Activated naive CD8-positive, alpha-beta T cell treated with anti-CD3 and anti-CD28 coated beads, Interleukin-2, amount 10 ng/mL, durations not matched to agents 7 days and 5 days (primary cell): ENCODE measurements at places on chromosomes 11 and 22. TPM values are rescaled to one million over a fixed set of nuclear protein-coding genes. Genes with fewer than 3 reads are reported as not detected.

DNA sequence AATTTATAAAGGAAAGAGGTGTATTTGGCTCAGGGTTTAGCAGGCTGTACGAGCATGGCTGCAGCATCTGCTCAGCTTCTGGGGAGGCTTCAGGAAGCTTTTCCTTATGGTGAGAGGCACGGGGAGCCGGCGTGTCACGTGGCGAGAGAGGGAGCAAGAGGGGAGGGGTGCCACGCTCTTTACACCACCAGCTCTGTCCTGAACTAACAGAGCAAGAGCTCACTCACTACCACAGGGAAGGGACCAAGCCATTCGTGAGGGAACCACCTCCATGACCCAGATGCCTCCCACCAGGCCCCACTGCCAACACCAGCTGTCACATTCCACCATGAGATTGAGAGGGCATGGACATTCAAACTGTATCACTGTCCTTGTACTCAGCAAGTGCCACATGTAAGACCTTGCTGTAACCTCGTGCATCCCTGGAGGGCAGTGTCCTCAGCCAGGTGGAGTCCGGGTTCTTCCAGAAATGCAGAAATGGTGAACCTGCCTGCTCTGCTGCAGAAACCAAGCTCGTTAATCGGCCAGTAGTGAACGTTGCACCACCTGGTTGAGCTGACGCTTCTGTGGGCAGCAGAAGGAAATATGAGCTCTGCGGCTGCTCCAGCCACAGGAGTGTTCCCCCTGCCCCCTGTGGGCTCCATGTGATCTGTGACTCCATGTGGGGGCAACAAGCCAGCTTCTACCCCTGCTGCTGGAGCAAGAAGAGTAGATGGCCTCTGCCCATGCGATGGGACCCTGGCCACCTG, 368.6 kb downstream of the TBC1D22A start:
- DNase-seq, result no peak

- DNase-seq, result peak; percentile 50
Measured at GRCh38 chr11:119673759-119674336, 55.2 kb downstream of the NECTIN1 start.

DNA sequence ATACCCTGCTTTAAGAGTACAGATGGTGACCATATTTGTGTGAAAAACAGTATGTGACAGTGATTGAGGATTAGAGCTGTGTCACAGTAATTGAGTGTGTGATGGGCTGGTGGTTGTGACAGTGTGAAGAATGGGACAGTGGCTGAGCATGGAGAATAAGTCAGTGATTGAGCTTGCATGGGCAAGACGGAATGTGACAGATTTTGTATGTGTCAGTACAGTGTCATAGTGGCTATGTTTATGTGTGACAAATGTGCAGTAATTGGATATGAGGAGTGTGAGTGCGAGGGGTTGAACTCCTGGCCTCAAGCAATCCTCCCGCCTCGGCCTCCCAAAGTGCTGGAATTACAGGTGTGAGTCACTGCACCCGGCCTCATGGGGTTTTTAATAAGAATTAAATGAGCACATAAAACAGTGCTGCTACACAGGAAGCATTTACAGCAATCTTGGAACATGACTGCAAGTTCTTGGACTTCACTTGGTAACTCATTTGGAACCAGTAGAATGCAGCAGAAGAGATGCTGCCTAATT, 583 bp upstream of the RRAS2 start:
- no peak for DNase-seq

GRCh38 chr22:39472570-39473556, 16.1 kb downstream of the MGAT3 start:
- no peak for DNase-seq

GRCh38 chr11:9231848-9232177, 33.3 kb downstream of the DENND5A start:
- no peak for DNase-seq

Gene MOV10L1
- total RNA-seq, result not detected

- DNase-seq, result no peak
Measured at GRCh38 chr11:71538666-71538990, 803 bp downstream of the KRTAP5-8 start.

DNA sequence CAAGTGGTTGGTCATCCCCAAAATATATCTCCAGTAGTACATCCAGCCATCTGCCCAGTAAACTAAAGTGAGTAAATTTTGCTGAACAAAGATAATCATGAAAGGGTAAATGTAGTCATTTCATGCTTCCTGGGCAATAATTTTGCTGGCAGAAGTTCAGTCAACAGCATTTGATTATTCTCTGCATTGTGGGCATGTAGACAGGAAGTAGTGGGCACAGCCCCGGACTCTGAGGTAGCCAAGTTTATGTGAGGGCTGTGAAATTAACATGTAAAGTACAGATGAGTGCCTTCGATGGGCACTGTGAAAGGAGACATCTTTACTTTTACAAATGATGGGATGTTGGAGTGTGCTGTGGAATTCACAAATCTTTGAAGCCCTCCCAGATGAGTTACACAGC, 312.2 kb upstream of the MTNR1B start:
- no peak for DNase-seq

Gene CYP2D6
- total RNA-seq, result 4.4 TPM

DNA sequence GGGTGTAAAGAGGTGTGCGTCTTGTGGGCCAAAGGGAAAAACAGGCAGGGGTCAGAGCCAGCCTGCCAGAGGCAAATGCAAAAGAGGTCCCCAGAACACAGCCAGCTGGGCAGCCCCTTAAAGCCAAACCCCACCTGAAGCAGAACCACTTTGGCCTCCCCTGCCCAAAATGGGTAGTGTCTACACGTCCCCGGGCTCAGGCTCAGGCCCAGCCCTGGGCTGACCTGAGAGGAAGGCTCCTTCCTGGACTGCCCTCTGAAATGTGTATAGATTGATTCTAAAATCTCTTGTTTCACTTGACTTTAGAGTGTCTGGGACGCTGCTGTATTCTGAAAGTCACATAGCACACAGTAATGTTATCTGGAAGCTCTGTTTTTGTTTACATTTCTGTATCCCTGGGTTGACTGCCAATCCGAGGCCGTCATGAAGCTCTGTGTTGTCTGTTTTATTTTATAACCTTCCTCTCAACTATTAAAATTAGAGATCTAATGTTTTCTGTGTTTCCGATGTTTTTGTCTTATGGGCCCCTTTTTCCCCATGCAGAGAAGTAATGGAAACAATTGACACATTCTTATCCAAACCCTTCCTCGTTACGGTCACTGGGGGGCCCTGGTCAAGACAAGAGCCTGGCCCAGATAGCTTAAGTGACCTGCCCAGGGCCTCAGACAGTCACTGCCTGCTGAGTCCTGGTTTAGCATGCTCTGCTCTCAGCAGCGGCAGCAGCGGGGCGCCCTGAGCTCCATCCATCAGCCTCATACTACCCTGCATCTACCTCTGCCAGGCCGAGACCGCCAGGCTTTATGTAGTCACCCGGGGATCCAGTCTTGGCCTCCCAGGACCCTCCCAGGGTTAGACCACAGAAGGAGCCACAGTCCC, 10.1 kb downstream of the OVOL1 start:
- no peak for DNase-seq

Gene ZC3H7B
- 51.3 TPM for total RNA-seq

Gene PAX6
- total RNA-seq, result not detected

DNA sequence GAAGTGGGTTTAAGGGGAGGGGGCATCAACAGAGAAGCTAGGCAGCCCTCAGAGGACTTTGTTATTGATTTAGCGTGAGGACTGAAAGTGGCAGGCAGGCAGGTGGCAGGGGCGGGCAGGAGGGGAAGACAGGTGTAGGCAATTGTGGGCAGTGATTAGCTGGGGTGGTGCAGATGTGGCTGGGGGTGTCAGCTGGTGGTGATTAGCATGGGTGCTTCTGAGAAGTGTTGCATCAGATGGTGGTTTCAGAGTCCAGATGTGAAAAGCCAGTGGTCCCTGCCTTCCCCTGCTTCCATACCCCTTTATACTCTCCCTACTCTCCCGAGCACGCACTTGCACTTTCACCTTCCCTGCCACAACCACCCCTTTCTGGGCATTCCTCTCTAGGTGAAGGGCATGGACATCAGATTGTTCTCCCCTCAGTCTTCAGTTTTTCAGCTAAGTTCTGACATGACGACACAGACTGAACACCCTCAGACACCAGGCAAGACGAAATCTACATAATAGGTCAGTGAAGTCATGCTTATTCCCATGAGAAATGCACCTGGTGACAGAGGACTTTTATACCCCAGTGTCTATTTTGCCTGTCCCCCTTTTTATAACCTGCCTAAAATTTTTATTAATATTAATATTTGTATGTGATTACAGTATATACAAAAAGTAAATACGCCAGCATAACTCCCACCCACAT, 435.7 kb upstream of the CADM1 start:
- no peak for DNase-seq

GRCh38 chr11:76793391-76794291, 10.5 kb downstream of the TSKU start:
- DNase-seq, result no peak

DNA sequence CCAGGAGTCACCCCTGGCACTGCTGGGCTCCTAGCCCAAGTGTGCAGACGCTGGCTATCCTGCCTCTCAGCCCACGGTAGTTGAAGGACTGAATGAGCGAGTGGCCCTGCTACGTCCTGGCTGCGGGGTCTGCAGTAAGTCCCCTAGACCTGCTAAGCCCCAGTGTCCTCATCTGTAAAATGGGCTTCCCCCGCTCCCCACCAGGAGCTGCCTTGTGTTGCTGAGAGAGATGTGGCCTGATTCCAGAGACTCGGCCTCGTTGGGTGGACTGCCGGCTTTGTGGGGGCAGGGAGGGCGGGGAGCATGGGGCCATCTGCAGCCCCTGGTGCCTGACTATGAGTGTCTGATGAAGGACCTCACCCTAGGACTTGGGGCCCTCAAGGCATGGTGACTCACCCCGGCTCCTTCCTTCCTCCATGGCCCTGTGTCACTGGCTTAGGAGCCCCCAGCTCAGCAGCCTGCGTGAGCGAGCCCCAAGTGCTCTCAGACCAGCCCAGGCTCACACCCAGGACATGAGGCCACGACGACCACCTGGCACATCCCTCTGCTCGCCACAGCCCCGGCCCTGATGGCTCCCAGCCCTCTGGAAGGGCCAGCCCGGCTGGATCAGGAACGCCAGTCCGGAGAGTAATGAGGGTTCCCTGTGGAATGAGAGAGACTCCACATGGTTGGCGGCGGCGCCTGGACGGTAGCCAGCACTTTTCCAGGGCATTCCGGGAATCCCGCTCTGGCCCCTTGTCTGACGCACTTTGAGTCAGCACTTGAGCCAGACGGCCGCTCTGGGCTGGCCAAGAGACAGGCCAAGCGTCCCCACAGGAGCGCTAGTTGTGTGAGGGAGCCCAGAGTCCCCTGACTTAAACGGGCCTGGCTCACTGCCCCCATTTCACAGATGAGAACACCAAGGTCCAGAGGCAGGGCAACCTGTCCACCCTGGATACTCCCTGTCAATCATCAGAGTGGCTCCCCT, 50.5 kb upstream of the SHISAL1 start:
- DNase-seq, result no peak

Gene CCDC87
- total RNA-seq, result 0.14 TPM

DNA sequence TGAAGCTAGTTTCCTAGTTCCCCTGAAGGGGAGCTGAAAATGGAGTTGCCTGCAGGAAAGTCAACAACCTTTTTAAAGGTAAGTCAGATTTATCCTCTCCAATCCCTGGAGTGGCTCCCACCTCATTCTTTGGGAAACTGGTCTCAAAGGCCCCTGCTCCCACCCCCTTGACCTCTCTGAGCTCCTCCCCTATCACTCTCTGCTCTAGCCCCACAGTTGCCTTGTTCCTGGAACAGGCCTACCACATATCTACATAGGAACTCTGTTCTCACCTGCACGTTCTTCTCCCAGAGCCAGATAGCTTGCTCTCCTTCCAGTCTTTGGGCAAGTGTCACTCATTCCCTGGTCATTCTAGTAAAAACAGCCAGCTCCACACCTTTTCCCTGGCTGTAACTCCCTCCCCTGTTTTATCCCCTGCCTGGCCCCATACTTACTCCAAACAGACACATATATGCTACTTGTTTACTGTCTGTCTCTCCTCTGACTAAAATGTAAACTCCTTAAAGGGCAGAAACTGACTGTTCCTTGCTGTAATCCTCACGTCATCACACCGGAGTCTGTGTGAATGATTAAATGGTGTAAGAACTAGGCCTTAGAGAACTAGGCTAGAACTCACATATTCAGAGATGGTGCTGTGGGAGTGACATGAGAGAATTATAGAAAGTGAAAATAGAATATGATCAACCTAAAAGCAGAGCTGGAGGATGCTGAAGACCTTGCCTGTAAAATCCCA, 53.3 kb downstream of the TCF20 start:
- DNase-seq, result no peak

GRCh38 chr11:128412847-128413791, 174.2 kb downstream of the ETS1 start:
- no peak for DNase-seq

- DNase-seq, result no peak
Measured at GRCh38 chr11:26549176-26549575, 22.9 kb downstream of the MUC15 start.

DNA sequence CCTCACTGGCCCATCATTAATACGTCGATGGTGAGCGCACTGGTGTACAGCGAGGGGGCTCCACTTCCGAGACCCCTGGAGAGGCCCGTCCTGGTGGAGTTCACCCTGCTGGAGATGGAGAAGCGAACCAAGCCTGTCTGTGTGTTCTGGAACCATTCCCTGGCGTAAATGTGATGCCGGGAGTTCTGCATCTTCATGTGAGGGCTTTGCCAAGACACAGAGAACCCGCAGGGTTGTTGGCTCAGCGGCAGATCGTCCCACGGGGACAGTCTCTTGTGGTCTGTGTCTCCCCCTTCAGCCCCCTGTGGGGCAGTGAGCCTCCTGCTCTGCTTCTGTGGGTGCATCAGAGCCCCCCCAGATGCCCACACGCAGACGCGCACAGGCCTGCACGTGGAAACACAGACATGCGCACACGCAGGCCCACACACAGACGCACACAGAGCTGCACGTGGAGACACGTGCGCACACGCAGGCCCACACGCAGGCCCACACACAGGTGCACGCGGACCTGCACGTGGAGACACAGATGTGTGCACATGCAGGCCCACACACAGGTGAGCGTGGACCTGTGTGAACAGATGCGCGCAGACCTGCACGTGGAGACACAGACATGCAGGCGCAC, 55.8 kb upstream of the PRODH start:
- DNase-seq, result no peak

- DNase-seq, result peak; percentile 82
Measured at GRCh38 chr11:10933455-10934292, 75.8 kb upstream of the ZBED5 start.

Gene ZBED5
- 72.0 TPM for total RNA-seq

Gene KMT2A
- 117 TPM for total RNA-seq

- DNase-seq, result no peak
Measured at GRCh38 chr11:129283141-129283540, 91.0 kb upstream of the ARHGAP32 start.

- DNase-seq, result no peak
Measured at GRCh38 chr22:24051568-24051967, 40.5 kb downstream of the CABIN1 start.

Gene DTX4
- total RNA-seq, result 0.47 TPM

GRCh38 chr11:86069408-86070101, 671 bp upstream of the PICALM start:
- DNase-seq, result no peak

- no peak for DNase-seq
Measured at GRCh38 chr11:27395556-27396258, 32.7 kb upstream of the CCDC34 start.
